ENCODE measurements at places on chromosomes 6 and 20. TPM values are rescaled to one million over a fixed set of nuclear protein-coding genes. Genes with fewer than 3 reads are reported as not detected.
A peak's percentile ranks its signal among the peaks of the same experiment; 100 is the strongest.

DNA sequence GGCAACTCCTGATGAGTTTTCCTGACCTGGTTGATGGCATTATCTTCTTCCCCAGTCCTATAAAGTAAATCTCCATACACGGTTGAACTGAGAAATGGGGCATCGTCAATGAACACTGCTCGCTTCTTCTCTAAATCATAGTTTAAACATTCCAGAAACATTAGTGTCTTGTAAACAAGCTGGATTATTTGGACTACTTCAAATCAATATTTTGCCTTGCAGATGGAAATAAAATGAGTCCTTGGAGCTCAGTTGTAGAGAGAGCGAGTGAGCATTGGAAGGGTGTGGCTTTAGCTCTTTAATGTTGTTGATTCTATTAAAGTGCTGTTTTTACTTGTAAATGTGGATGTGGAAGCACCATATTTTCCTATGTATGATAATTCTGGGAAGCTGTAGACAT is 18.4 kb downstream of the C6orf89 start:
- no peaks in the 10 kb centered on the region for H3K27me3 ChIP-seq
- no peaks in the 10 kb centered on the region for H3K36me3 ChIP-seq
- H3K27ac ChIP-seq = peak overlapping the region; percentile 64

GRCh38 chr20:35307666-35308653 is 15.7 kb upstream of the FAM83C start:
- peak overlapping the region; percentile 75 for H3K27ac ChIP-seq
- no peaks in the 10 kb centered on the region for H3K27me3 ChIP-seq
- DNase-seq = no peak
- no peak overlapping the region for H3K4me3 ChIP-seq
- H3K4me1 ChIP-seq = peaks cover 64% of the 10 kb centered on the region
- no peaks in the 10 kb centered on the region for H3K36me3 ChIP-seq

Gene CGA
- total RNA-seq = not detected

Gene PLCB1
- 32.4 TPM for total RNA-seq

GRCh38 chr6:109170333-109170732 is 75.0 kb downstream of the CEP57L1 start:
- no peak for DNase-seq
- H3K36me3 ChIP-seq = no peaks in the 10 kb centered on the region
- no peak overlapping the region for H3K27ac ChIP-seq
- H3K4me3 ChIP-seq = no peak overlapping the region
- H3K4me1 ChIP-seq = peaks cover 9% of the 10 kb centered on the region

DNA sequence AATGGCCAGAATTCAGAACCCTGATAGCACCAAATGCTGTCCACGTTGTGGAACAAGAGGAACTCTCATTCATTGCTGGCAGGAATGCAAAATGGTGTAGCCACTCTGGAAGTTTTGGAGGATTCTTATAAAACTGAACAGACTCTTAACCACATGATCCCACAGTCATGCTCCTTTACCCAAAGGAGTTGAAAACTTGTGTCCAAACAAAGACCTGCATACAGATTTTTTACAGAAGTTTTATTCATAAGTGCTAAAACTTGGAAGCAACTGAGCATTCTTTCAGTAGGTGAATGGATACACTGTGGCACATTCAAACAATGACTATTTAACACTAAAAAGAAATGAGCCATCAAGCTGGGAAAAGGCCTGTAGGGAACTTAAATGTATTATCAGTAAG is 32.5 kb downstream of the PREP start:
- no peaks in the 10 kb centered on the region for H3K27me3 ChIP-seq
- H3K36me3 ChIP-seq = peaks cover 43% of the 10 kb centered on the region
- no peak for DNase-seq
- H3K27ac ChIP-seq = no peak overlapping the region

Gene SLC2A4RG
- 33.1 TPM for total RNA-seq

- no peaks in the 10 kb centered on the region for H3K4me1 ChIP-seq
- no peak for DNase-seq
- H3K36me3 ChIP-seq = no peaks in the 10 kb centered on the region
- no peak overlapping the region for H3K4me3 ChIP-seq
Measured at GRCh38 chr20:38514185-38514584, 41.5 kb downstream of the RALGAPB start.

Gene CYP24A1
- 5.9 TPM for total RNA-seq

DNA sequence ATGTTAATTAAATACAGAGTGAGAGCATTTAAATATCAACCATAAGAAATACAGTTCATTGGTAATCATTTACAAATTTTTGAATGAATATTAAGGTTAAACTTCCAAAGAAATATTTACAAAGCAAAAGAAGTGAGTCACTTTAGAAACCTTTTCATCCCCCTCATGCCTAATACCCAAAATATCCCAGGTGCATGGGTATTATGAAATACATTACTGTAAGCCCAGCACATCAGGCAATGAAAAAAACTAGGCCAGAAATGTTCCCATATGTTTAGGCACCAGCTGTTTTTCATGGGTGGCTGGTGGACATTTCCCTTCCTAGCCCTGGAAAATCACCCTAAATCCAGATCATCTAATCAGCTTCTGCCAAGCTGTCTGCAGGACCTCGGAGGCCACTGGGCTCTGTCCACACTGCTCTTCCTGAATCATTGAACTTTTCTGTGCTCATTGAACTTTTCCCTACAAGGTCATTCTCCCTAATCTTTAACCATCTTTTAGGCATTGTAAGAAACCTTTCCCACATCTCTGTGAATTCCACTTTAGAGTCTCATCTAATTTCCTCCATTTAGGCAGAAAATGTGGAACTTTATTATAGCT is 145.3 kb upstream of the STXBP5 start:
- no peak for DNase-seq
- no peaks in the 10 kb centered on the region for H3K27me3 ChIP-seq
- H3K27ac ChIP-seq = no peak overlapping the region
- no peaks in the 10 kb centered on the region for H3K36me3 ChIP-seq
- no peaks in the 10 kb centered on the region for H3K4me1 ChIP-seq

Gene TPBG
- 23.8 TPM for total RNA-seq

DNA sequence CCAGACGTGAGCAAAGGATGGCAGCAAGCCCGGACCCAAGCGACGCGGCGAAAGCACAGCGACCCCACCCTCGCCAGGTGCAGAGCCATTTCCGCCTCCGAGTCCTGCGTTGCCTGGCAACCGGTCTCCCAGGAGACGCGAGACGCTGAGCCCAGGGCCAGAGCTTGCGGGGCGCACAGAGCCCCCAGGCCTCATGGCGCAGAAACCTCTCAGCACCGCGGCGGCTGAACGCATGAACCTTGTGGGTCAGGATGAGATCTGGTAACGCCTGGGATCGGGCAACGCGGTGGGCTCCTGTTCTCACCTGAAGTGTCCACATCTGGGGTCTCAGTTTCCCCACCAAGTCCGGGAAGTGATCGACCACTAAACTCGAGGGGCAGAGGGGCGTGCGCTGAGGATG is 77.7 kb downstream of the ANKRD60 start:
- no peak overlapping the region for H3K4me3 ChIP-seq
- no peaks in the 10 kb centered on the region for H3K27me3 ChIP-seq
- no peaks in the 10 kb centered on the region for H3K4me1 ChIP-seq

GRCh38 chr6:76518443-76518842 is 446.0 kb upstream of the IMPG1 start:
- no peak overlapping the region for H3K4me3 ChIP-seq
- no peak for DNase-seq
- no peaks in the 10 kb centered on the region for H3K36me3 ChIP-seq
- no peaks in the 10 kb centered on the region for H3K27me3 ChIP-seq
- no peaks in the 10 kb centered on the region for H3K4me1 ChIP-seq

Gene SYCP2
- total RNA-seq = 3.2 TPM

- no peaks in the 10 kb centered on the region for H3K27me3 ChIP-seq
- no peak overlapping the region for H3K27ac ChIP-seq
- H3K36me3 ChIP-seq = peaks cover 50% of the 10 kb centered on the region
- no peak for DNase-seq
Measured at GRCh38 chr20:38060536-38060935, 27.0 kb downstream of the RPRD1B start.

GRCh38 chr20:5416086-5416485 is 99.3 kb upstream of the PROKR2 start:
- H3K27ac ChIP-seq = no peak overlapping the region
- no peaks in the 10 kb centered on the region for H3K36me3 ChIP-seq
- no peak for DNase-seq
- no peaks in the 10 kb centered on the region for H3K4me1 ChIP-seq
- no peak overlapping the region for H3K4me3 ChIP-seq
- H3K27me3 ChIP-seq = no peaks in the 10 kb centered on the region

Gene PTCHD4
- not detected for total RNA-seq

DNA sequence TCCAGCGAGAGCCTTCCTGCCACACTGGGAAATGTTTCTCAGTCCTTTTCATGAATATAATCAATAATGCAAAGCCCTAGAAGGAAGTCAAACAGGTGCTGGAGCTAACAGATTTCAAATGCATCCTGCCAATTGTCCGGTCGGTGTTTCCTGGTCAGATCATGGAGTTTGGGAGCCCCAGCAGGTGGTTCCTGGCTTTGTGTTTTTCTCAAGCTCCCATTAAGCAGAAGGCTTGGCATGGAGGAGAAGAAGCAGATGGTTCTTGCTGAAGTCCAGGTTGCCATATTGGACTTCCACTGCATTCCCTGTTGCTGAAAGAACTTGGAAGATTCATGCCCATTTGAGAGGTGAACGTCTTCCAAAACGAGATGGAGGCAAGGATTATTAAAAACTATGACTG is 68.6 kb downstream of the GFOD1 start:
- H3K36me3 ChIP-seq = no peaks in the 10 kb centered on the region
- H3K4me1 ChIP-seq = peaks cover 44% of the 10 kb centered on the region
- no peak overlapping the region for H3K4me3 ChIP-seq
- H3K27me3 ChIP-seq = no peaks in the 10 kb centered on the region
- no peak for DNase-seq

DNA sequence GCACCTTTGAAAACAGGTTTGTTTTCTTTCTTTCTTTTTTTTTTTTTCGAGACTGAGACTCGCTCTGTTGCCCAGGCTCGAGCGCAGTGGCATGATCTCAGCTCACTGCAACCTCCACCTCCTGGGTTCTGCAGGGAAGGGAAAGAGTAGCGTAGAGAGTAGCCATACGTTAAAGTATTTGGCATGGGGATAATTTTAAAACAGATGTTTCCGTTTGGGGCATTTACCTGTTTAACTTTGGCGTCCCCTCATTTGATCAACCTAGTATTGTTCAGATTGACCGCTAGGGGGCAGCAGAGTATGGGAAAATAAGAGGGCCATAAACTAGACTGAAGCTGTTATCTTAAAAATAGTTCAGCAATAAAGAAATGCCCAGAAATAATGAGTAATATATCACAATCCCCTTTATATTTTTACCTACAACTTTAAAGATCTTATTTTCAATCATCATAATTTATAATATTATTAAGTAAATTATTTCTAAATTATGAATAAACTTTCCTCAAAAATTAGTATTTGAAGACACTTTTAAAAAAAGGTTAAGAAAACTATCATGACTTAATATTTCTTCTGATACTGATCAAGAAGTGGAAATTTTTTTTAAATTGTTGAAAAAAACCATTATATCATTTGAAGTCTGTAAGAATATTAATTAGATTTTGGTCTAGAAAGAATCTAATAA is 7.6 kb upstream of the TAAR9 start:
- DNase-seq = no peak
- H3K27ac ChIP-seq = no peak overlapping the region
- no peaks in the 10 kb centered on the region for H3K27me3 ChIP-seq
- no peak overlapping the region for H3K4me3 ChIP-seq

DNA sequence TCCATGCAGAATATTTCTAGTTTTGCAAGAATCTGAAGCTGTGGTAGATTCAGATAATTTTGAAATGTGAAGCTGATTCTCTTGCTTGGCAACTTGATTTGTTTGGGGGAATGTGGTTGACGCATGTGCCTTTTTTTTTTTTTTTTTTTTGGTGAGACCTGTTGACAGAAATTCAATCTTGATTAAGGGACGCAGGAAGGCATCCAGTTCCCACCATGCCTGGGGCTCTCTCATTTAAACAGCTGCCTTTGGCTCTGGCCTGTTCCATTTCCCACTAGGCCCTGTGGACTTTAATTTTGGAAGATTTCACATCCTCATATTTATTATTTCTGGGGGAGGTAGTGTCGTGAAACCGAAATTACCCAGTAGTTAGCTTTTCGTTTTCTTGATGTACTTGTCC is 8.6 kb downstream of the TPX2 start:
- H3K27me3 ChIP-seq = no peaks in the 10 kb centered on the region
- H3K4me1 ChIP-seq = no peaks in the 10 kb centered on the region
- DNase-seq = no peak
- no peaks in the 10 kb centered on the region for H3K36me3 ChIP-seq
- H3K27ac ChIP-seq = no peak overlapping the region
- H3K4me3 ChIP-seq = no peak overlapping the region

Gene PGC
- total RNA-seq = 3.4 TPM

Gene CLPSL2
- total RNA-seq = not detected

- H3K4me3 ChIP-seq = no peak overlapping the region
- H3K27me3 ChIP-seq = no peaks in the 10 kb centered on the region
- no peaks in the 10 kb centered on the region for H3K36me3 ChIP-seq
- H3K27ac ChIP-seq = no peak overlapping the region
- DNase-seq = no peak
- H3K4me1 ChIP-seq = peaks cover 6% of the 10 kb centered on the region
Measured at GRCh38 chr6:16596616-16597331, 164.5 kb downstream of the ATXN1 start.

Gene IL17A
- not detected for total RNA-seq

DNA sequence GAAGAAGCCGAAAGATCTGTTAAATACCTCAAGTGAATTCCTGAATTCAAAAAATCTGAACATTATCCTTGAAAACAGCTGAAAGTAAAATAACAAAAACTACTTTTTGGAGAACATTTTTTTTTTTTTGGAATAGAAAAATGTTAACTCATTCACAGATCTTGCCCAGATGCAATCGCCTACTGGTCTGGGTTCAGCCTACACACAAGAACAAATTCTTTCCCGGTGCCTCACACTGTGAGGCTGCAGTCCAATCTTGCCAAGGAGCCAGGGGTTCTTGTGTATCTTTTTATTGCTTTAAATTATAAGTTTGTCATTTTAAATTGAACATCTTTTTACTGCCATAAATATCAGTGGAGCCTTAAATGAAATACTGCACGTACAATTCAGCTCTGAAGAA is 41.2 kb upstream of the TMEM200A start:
- no peak overlapping the region for H3K27ac ChIP-seq
- no peaks in the 10 kb centered on the region for H3K27me3 ChIP-seq
- H3K4me1 ChIP-seq = no peaks in the 10 kb centered on the region
- no peak for DNase-seq

Gene ASIP
- total RNA-seq = not detected

- H3K27ac ChIP-seq = no peak overlapping the region
- no peaks in the 10 kb centered on the region for H3K36me3 ChIP-seq
- no peak overlapping the region for H3K4me3 ChIP-seq
- H3K4me1 ChIP-seq = no peaks in the 10 kb centered on the region
- DNase-seq = no peak
- no peaks in the 10 kb centered on the region for H3K27me3 ChIP-seq
Measured at GRCh38 chr6:74631564-74631963, 574.3 kb downstream of the COL12A1 start.

GRCh38 chr6:106637717-106638341 is 8.5 kb downstream of the QRSL1 start:
- no peak for DNase-seq
- no peak overlapping the region for H3K27ac ChIP-seq
- H3K36me3 ChIP-seq = no peaks in the 10 kb centered on the region
- no peaks in the 10 kb centered on the region for H3K4me1 ChIP-seq

- H3K36me3 ChIP-seq = no peaks in the 10 kb centered on the region
- no peak for DNase-seq
- H3K27ac ChIP-seq = peak overlapping the region; percentile 78
- no peak overlapping the region for H3K4me3 ChIP-seq
Measured at GRCh38 chr20:17843246-17844132, 125.1 kb downstream of the SNX5 start.

Gene GTSF1L
- total RNA-seq = not detected

GRCh38 chr20:8803065-8803464 is 265.8 kb upstream of the PLCB4 start:
- H3K27me3 ChIP-seq = no peaks in the 10 kb centered on the region
- H3K27ac ChIP-seq = no peak overlapping the region
- no peak for DNase-seq
- H3K4me1 ChIP-seq = peaks cover 8% of the 10 kb centered on the region

Gene OR2J3
- not detected for total RNA-seq
